ENCODE measurements at places on chromosomes 2 and 18. TPM values are rescaled to one million over a fixed set of nuclear protein-coding genes. Genes with fewer than 3 reads are reported as not detected.

The RAMP1 gene
- 24.8 TPM for total RNA-seq

DNA sequence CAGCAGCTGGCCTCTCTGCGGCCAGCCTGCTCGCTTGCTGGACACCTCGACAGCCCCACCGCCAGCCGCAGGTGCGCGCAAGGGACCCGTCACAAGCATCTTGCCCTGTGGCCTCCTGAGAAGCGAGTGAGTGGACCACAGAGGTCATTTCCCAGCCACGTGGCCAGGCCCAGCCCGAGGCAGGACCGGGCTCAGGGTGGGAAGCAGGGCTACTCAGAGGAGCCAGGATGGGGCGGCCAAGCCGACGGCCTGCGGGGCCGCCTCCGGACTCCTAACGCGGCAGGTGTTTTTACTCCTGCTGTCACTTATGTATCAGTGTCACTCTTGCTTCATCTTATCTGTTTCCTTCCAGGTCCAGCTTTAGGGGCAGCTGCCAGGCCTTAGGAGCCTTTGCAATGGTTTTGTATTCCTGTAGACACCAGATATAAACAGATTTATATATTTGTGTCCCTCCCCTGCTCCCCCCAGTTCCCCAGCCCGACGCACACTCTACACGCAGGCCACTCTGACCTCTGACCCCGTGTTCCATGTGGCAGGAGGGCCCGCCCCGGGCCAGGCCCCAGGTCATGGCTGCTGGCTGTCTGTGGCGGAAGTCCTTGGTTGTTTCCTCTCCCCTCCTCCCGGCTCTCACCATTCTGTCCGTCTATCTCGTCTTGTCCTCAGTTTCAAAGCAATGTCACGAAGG lies 236.4 kb downstream of the ATAD2B start:
- DNase-seq, result no peak

GRCh38 chr18:56189615-56190014 lies 448.8 kb downstream of the TXNL1 start:
- no peak for DNase-seq

- no peak for DNase-seq
These were observed 157.4 kb downstream of the MYO3B start for GRCh38 chr2:170335351-170335750.

- no peak for DNase-seq
These were observed 60.7 kb upstream of the ASAP2 start for GRCh38 chr2:9145752-9146430.
